ENCODE measurements at places on chromosomes 5 and 9. TPM values are rescaled to one million over a fixed set of nuclear protein-coding genes. Genes with fewer than 3 reads are reported as not detected.

Gene SH3GL2
- total RNA-seq = 3.3 TPM

Gene ANGPTL2
- total RNA-seq = 5.3 TPM

Gene CD180
- not detected for total RNA-seq

DNA sequence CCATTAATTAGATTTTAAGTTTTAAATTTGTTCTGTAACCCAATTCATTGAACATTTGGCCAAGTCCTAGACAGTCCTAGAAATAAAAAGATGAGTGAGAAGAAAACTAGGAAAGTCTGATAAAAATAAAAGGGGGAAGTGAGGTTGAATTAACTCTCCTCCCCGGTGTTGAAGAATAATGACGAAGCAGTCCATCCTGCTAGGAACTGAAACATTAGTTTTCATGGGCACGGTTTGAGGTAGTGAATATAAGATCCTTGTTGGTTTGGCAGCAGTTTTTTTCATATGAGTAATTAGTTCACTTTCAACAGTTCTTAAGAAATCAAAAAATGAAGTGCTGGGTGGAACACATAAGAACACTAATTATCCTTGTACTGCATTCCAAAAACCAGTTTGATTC is 103.1 kb downstream of the MTREX start:
- DNase-seq = no peak

DNA sequence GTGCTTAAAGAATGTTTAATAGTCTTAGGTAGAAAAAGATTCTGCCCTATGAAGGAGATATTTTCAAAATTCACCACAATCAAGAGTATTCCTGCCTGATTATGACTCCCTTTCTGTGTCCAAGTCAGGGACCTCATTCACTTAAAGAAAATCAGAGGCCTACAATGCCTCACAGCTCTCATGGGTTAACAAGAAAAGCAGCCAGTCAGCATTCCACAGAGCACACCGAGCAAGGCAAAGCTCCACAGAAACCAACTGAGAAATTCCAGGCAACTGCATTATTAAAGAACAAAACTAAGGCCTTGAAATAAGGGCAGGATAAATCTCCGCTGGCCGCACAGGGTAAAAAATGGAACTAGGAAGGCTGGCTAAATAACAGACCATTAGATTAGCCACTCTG is 161.1 kb downstream of the TARS1 start:
- no peak for DNase-seq

Measured in progenitor cell of endocrine pancreas (in vitro differentiated cells).